ENCODE measurements at places on chromosomes 2 and 18.

- no peak for DNase-seq
Observed at GRCh38 chr2:190762566-190762965, 113.7 kb downstream of the NAB1 start.

- DNase-seq = no peak
Observed at GRCh38 chr2:136306836-136307235, 188.9 kb upstream of the CXCR4 start.

DNA sequence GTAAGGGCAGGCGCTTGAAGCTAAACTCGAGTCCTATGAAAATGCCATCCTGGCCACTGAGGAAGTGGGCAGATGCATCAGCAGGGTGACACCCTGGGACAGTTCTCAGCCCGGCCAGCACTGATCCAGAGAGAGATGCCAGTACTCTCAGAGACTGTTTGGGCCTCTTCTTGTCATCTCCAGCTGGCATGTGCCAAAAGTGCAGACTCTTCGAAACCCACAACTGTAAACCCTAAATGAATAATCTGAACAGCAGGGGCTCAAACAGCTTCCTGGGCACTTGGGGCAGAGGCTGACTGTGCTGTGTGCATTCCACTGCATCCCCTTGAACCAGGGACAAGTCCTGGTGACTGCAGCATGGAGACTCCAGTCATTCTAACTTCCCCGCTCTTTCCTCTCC, 204.2 kb upstream of the SMAD2 start:
- DNase-seq = no peak

GRCh38 chr18:39681061-39681460, 2115.5 kb upstream of the CELF4 start:
- no peak for DNase-seq

DNA sequence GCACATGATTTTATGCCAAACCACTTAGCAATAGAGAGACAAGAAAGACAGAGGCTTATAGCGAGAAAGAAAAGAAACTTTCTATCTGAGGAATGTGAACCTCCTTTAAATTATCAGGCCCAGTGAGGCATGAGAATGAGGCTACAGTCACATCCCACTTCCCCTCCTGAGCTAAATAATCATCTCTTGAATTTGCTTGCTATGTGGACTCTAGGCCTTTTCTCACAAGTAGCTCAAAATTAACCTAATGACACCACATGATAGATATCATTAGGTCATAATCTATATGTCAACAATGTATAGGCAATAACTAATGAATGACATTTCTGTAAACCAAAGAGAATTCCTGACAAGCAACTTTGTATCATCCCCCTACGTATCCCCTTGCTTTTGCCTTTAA, 301.5 kb upstream of the MGAT5 start:
- DNase-seq = no peak

GRCh38 chr2:218024871-218025270, 22.1 kb upstream of the TNS1 start:
- DNase-seq = no peak

DNA sequence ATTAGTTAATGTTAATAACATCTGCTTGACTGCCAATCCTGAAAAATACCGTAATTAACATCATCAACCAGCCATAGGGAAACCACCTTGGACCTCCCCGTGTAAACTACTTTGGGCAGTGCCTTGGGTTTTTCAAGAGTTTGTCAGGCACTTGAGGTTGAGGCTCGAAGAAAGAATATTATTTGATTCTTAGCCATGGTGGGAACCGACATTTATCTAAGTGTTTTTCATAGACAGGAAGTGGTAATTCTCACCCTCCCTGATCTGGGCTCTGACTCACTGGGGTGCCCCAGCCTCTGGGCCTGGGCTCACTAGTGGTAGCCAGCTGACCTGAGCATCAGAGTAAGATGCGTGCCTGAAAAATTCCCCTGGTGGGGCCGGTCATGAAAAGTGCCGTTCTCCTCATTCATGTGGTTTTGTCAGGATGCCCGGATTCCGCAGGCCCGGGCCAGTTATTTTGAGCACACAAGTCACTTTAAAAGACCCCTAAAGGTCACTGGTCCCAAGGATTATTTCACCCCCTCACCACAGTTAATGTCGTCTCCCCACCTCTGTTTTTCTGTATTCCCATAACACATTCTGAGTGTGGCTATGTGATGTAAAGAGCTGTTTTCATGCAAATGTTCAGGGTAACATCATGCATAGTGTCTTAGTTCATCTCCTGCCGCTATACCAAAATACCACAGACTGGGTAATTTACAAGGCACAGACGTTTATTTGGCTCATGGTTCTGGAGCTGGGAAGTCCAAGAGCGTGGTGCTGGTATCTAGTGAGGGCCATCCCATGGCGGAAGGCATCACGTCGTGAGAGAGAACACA, 21.6 kb upstream of the SPATA3 start:
- peak; percentile 65 for DNase-seq

DNA sequence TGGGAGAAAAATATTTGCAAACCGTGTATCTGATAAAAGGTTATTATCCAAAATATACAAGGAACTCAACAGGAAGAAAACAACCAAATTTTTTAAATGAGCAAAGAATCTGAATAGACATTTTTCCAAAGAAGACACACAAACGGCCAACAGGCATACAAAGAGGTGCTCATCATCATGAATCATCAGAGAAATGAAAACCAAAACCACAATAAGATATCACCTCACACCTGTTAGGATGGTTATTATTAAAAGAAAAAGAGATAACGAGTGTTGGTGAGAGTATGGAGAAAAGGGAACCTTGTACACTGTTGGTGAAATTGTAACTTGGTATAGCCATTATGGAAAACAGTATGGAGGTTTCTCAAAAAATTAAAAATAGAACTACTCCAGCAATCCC, 463.3 kb downstream of the IRS1 start:
- DNase-seq = no peak

GRCh38 chr2:227772932-227773331, 27.2 kb downstream of the SCYGR8 start:
- DNase-seq = no peak

DNA sequence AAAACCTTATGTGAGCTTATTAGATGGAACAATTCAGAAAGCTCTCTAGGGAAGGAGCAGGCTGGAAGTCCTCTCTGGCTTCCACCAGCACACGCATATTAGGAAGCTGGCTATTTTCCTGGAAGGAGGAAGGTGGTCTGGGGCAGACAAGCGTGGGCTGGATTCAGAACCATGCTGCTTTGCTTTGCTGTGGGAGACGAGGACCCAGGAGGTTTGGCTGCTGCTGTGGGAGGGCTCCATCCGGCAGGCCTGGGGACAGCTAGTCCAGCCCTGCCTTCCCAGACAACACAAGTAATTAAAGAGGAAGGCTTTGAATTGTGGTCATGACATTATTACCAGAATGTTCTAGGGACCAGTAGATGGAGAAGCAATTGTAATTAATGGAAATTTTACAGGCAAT, 238.8 kb upstream of the MYT1L start:
- DNase-seq = no peak

GRCh38 chr2:41111836-41112627, 660.1 kb upstream of the SLC8A1 start:
- no peak for DNase-seq

DNA sequence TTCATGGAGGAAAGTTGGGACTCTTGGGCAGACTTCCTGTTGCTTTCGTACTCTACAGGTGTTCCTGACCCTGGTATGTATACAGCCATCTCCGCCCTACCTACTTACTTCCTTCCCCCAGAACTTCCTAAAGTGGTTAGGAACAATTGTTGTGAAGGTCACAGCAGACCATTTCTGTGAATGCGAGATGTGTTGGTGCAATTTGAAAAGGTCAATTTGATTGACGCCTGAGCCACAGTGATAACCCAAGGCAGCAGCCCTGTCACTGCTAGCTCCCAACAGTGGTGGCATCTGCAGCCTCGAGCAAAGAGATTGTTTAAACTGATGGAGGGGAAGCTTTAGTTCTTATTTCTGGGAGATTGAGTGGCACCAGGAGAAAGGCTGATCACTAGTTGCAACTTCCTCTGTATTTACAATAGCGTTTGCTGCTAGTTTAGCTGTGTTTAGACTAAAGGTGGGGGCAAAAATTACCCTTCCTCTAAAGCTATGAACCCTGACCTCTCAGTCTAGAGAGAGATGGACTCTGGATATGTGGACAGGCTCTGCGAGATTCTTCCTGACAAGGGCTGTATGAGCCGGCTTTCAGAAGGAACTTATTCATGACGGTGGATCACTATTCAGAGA, 78.3 kb upstream of the MAP4K3 start:
- DNase-seq = no peak

GRCh38 chr2:16777123-16777870, 111.7 kb upstream of the CYRIA start:
- DNase-seq = no peak

DNA sequence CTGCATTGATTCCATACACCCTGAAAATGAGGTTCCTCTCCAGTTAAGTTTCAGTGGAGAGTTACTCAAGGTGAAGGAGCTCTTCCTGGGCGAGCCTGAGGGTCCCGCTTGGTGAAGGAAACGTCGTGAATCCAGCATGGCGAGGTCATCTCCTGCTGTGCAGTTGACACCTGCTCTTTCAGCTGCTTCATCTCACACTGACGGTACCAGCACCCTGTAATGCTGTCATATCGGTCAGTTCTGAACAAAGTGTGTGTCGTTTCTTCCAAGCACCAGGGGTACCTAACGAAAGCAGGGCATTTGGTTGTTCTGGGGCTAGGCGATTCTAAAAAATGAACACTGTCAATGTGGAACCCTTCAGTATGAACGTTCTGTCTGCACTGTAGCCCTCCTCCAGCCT, 52.6 kb downstream of the ITGB1BP1 start:
- no peak for DNase-seq

GRCh38 chr2:201406077-201406662, 45.1 kb downstream of the TRAK2 start:
- no peak for DNase-seq

- no peak for DNase-seq
Observed at GRCh38 chr2:119808516-119809147, 48.9 kb downstream of the PTPN4 start.

DNA sequence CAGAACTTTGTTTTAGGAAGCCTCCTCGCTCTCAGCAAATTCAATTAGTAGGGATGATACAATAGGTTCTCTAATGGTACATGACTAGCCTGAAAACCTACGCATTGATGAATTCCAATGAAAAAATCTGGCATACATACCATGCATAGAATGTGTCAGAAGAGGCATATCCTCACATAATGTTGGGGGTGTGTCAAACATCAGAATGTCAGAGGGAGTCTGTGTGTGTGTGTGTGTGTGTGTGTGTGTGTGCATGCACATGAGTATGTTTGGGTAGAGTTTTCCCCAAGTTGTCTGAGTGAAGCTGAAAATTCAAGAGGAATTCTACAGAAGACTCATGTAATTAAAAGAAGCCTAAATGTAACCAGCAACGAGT, 78.5 kb downstream of the FIGN start:
- DNase-seq = no peak
